Suprapubic skin (tissue), 4 donors: ENCODE measurements at places on chromosomes 3 and 15. TPM values are rescaled to one million over a fixed set of nuclear protein-coding genes. Genes with fewer than 3 reads are reported as not detected.

- no peak for DNase-seq
Observed at GRCh38 chr15:56337084-56337725, 28.0 kb upstream of the TEX9 start.

Gene GABRR3
- total RNA-seq = not detected

DNA sequence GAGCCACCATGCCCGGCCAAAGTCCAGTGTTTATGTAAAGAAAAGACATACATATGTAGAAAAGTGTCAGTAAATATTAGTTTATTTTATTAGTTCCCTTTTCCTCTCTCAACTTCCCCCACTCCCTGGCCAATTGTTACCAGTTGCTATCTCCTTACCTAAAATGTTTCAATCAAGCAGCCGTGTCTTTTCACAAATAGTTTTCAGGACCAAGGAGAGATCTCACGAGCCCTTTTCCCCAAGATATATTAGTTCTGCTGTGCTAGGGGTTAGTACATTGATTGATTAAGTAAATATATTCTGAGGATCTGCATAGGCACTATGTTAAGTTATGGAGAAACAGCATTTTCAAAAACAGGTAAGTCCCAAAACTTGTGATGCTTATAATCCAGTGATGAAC, 87.4 kb downstream of the ZIC4 start:
- DNase-seq = no peak

DNA sequence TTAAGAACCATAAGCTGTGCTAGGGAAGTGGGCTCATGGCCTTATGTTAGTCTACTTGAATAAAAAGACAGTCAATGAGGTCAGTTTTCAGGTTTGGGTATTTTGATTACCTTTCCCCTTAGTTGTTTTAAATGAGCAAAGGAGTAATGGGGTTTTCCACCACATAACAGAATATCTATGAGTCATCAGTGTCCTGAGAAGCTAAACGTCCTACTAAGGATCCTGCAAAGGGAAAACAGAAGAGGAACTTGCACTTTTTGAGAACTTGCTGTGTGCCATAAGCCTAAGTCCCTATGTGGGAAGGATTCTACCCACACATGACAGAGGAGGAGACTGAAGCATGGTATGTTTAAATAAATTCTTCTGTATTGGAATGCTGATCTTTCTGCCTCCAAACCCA, 292.8 kb upstream of the TMC3 start:
- no peak for DNase-seq

DNA sequence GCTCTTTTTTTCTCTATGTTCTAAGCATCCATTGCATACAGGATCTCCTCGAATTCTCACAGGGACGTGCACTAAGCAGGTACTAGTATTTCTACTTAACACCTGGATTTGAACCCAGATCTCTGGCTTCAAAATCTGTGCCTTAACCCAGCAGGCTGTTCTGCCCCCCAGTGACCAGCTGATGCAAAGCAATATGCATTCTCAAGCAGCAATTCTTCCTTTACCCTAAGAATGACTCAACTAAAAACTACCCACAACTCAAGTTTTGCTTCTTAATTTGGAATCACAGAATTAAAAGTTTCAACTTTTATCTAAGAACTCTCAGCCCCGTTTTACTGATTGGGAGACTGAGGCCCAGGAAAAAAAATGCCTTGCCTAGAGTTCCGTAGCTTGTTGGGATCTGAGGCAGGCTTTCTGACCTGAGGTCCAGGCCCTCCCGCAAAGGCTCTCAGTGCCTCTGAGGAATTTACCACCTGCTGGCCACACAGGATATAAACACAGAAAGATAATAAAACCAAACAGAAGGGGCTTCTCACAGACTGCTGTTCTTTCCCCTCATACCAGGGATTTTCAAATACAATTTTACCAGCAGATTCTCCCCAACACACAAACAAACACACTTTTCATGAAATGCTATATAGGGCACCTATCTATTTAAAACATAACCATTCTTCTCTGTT, 115.4 kb upstream of the RAD18 start:
- DNase-seq = no peak

DNA sequence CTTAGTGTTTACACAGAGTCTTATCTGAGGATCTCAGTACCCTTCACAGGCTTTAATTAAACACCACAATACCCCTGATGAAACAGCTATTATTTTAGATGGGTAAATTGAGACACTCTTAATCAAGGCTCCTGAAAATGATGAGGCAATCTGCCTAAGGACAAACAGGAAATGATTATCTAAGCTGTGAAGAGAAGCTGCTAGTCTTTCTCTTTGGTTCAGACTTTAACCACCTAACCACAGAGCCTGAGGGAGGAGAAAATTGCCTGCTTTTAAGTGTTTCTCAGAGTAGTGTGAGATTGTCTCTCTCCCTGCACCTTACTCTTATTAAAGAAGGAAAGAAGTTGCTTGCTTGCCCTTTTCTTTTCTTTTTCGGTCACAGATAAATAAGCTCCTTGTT, 364.3 kb upstream of the ADAMTS9 start:
- DNase-seq = no peak

GRCh38 chr3:51777985-51778384, 1.1 kb downstream of the IQCF6 start:
- no peak for DNase-seq

- no peak for DNase-seq
Observed at GRCh38 chr3:147030274-147030673, 376.1 kb downstream of the ZIC4 start.
